ENCODE measurements at places on chromosomes 7 and 10.

- no peak for DNase-seq
Measured at GRCh38 chr10:478471-479245, 210.8 kb downstream of the DIP2C start.

DNA sequence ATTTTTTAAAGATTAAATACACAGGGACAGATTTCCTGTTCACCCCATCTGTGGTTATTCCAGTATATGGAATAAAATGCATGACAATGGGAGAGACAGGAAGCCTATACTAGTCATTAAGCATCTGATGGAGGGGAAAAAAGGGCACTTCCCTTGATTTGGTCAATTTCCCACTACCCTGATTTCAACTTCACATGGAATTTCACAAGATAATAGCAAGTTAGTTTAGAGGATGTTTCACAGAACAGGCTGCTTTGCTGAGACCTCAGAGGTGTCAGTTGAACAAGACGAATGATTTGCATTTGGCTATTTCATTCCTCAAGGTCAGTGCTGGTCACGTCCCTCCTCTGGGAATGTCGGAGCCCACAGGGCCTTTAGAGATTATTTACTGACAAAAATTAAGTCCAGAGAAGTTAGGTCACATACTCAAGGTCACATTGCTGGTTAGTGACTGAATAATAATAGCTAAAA is 4.7 kb upstream of the ITPRIP start:
- no peak for DNase-seq

DNA sequence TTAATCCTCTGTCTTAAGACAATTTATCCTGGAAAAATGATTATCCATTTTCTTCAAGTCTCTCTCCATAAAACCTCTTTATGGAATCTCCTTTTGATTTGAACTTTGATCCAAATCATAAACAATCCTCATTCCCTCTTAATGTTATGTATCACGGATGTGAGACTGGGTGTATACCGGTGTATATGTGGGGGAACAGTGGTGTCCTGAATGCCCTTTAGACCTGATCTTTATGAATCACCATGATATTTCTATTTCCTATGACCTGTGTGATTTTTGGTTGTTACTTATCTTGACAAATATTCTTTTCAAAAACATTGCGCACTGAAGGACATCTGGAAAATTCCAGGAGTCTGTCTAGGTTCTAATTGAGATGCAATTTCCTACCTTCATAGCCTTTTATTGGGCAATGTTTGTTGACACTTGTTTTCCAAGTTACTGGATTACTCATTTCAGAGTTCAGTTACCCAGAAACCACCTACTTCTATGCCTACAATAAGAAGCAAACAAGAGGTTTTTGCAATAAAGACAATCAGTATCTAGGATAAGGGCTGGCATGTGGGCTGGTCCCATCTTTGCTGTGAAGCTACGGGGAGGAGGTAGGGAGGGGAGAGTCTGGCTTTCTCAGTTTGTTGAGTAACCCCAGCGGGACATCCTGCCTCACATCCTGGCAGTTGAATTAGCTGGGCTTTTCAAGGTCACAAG is 190.4 kb downstream of the CTTNBP2 start:
- no peak for DNase-seq

DNA sequence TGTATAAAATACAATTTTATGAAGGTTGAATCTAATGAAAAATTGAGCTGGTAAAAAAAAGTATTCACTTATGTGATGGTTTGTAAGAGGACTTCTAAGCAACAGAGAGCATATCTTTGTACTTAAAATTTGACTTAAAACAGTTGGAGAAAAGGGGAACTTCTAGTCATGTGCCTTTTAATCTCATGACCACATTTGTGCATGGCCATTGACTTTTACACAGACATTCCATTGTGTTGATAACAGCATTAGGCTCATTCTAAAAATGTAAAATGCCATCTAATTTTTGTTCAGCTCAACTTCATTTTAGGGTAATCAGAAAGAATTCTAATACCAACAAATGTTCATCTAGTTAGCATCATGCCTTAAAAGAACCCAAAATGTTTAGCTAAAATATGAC is 119.9 kb downstream of the HPSE2 start:
- no peak for DNase-seq

- DNase-seq: no peak
Measured at GRCh38 chr10:58653139-58653538, 140.5 kb downstream of the BICC1 start.

DNA sequence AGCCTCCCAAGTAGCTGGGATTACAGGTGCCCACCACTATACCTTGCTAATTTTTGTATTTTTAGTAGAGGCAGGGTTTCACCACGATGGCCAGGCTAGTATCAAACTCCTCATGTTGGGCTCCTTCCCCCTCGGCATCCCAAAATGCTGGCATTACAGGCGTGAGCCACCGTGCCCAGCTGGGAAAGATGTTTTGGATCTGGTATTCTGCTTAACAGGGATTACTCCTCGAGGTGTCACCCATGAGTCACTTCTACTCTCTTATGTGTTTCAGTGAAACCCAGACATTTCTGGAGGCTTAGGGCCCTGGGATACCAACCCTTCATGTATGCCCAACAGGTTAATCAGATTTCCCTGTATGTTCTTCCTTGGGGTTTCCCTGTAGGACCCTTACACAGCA is 11.8 kb upstream of the OPN4 start:
- no peak for DNase-seq

GRCh38 chr7:29976673-29977415 is 12.8 kb downstream of the SCRN1 start:
- no peak for DNase-seq

GRCh38 chr10:50561816-50562215 is 61.9 kb downstream of the SGMS1 start:
- no peak for DNase-seq

GRCh38 chr10:43013065-43013464 is 63.8 kb upstream of the RET start:
- no peak for DNase-seq

DNA sequence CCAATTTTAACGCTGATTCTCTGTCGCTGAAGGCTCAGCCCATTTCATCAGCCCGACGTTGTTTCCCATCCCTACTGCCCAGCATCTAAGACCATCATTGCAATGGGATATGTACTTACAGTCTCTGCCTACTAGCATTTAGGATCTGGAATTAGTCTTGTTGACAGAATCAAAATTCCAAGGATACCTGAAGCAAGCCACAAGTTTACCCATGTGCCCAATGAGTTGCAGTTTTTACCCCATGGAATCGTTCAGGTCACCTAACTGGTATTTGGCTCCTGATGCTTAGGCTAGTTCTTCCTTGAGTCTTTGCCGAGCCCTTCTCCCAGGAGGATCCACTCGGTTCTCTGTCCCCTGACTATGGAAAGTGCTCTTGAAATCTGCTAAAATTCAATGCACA is 276.8 kb downstream of the DNAJB9 start:
- no peak for DNase-seq

- DNase-seq: no peak
Measured at GRCh38 chr10:89921403-89921802, 220.0 kb downstream of the KIF20B start.

DNA sequence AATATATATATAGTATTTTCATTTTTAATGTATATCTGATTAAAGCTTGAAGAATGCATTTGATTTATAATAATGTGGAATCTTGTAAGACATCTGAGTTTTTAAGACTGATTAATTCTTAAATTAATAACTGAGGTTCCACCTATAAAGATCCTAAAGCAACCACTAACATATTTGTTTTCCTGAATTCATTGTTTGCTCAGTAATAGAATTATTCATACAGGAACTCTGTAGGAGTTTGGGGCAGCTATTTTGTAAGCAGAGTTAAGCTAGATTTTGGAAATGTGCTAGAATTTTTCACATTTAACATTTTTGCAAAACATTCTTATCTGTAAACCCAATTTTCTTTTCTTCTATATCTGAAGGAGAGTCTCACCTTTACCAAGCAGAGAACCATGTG is 88.9 kb downstream of the NRCAM start:
- DNase-seq: no peak
